ENCODE measurements at places on chromosomes 12 and 14. TPM values are rescaled to one million over a fixed set of nuclear protein-coding genes. Genes with fewer than 3 reads are reported as not detected.

- no peak for DNase-seq
Observed at GRCh38 chr12:8913702-8914032, 642 bp upstream of the PHC1 start.

- DNase-seq, result no peak
Observed at GRCh38 chr14:72599579-72600470, 294.1 kb downstream of the DPF3 start.

GRCh38 chr12:120677765-120678473 is 9.0 kb upstream of the MLEC start:
- peak; percentile 66 for DNase-seq

GRCh38 chr14:68945585-68946488 is 33.3 kb downstream of the ACTN1 start:
- peak; percentile 61 for DNase-seq

DNA sequence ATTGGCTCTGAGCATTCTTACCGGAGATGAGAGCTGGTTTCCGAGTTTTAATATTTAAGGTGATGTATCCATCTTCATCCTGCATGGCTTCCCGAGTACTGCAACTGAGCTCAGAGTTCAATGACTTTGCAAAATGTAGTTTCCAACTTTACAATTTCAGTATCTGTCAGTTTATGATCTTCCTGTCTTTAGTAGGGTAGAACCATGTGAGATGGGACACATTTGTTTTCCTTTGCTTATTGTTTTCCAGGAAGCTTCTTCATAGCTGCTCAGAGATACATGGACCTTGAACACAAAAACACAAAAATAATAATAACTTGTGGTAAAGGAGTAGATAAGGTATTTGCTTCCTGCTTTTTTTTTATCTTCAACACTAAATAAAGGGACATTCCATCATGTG is at the start of gene CLEC1B:
CLEC1B (minus strand) TSS at position 106 of the 400 bp plus-strand sequence; CDS start at position 85, 21 bp downstream.
- DNase-seq, result no peak

DNA sequence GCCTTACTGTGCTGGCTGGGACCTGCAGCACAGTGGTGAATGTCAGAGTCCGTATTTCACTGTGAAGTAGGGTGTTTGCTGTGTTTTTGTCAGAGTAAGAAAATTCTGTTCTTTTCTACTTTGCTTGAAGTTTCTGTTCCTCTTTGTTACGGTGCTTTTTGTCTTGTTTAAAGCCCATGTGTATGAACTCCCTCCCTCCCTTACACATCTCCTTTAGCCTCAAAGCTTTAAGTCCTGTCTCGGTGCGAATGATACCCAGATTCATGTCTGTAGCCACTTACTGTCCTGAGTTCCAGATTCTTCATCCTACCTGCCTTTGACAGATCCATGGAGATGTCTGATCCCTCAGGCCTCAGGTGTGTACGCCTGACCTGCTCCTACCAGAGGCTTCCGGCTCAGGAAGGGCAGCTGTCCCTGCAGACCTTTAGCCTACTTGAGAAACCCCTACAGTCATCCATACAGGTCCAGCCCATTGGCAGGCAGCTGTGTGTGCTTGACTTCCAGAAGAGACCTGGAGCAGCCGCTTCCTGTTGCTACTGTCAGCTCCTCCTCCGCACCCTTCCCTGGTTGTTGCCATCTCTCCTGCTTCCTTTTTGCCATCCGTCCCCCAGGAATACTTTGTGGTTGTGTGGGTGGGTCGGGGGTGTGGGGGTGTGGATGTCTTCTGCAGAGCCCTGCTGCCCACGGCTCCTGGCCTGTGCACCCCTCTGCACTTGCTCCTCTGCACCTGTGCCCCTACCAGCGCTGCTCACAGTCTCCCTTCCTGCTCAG is 72.9 kb downstream of the DDX51 start:
- DNase-seq, result no peak

DNA sequence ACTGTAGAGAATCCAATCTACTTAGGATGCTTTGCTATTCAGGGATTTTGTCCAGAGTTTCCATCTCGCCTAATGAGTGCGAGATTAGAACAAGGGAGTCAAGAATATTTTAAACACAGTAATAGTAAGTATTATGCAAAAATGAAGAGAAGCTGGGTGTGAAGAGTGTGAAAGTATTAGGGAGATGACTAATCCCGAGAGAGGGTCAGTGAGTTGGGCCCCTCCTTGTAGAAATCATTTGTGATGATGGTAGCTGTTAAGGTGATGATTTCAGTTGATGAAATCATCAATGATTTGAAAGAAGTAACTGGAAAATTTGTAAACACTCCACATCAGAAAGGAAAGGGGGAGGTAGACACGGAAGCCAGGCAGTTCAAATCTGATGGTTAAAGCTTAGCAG is 478.9 kb upstream of the MGAT4C start:
- DNase-seq, result no peak

DNA sequence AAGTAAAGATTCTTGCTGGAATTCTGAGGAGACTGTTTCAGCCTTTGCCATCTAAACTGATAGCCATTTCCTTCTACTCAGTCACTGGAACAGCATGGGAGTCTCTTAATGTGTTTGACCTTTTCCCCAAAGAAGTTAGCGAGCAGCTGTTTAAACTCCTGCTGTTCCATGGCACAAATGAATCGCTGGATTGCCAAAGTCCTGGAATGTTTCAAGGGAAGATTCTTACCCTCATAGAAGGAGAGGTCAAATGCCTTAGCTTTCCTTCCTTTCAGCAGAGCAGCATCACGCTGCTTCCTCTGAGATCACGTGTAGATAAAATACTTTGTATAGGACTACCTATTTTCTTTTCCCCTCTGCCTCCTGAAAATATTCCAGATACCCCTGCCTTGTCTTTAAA is 10.5 kb upstream of the NR2C1 start:
- DNase-seq, result no peak

NPFF gene
- not detected for total RNA-seq

INSM2 gene
- not detected for total RNA-seq
